Fibroblast of villous mesenchyme (primary cell): ENCODE measurements at places on chromosomes 7 and 10. TPM values are rescaled to one million over a fixed set of nuclear protein-coding genes. Genes with fewer than 3 reads are reported as not detected.

TAS2R3 gene
- 1.3 and 1.7 TPM in 2 replicates for total RNA-seq

AP1S1 gene
- total RNA-seq = 129 and 154 TPM in 2 replicates

STEAP1B gene
- total RNA-seq = 7.4 and 11.7 TPM in 2 replicates

- DNase-seq = no peak
Observed at GRCh38 chr10:100184426-100184825, 1.4 kb downstream of the ERLIN1 start.

UCMA gene
- not detected in 2 replicates for total RNA-seq
